Breast epithelium (tissue), 4 donors: ENCODE measurements at places on chromosomes 3 and 15. TPM values are rescaled to one million over a fixed set of nuclear protein-coding genes. Genes with fewer than 3 reads are reported as not detected.
A peak's percentile ranks its signal among the peaks of the same experiment; 100 is the strongest.

- no peaks in the 10 kb centered on the region for H3K4me1 ChIP-seq
- no peaks in the 10 kb centered on the region for H3K27me3 ChIP-seq
- no peak overlapping the region for H3K27ac ChIP-seq
- H3K4me3 ChIP-seq, result no peak overlapping the region
- DNase-seq, result no peak
- H3K36me3 ChIP-seq, result no peaks in the 10 kb centered on the region
Observed at GRCh38 chr3:152865668-152866245, 30.8 kb downstream of the P2RY1 start.

The TERC gene
- 179 TPM for total RNA-seq

- H3K4me1 ChIP-seq, result no peaks in the 10 kb centered on the region
- no peaks in the 10 kb centered on the region for H3K27me3 ChIP-seq
- no peaks in the 10 kb centered on the region for H3K36me3 ChIP-seq
- no peak overlapping the region for H3K4me3 ChIP-seq
Observed at GRCh38 chr3:139764069-139764905, 86.5 kb upstream of the NMNAT3 start.

DNA sequence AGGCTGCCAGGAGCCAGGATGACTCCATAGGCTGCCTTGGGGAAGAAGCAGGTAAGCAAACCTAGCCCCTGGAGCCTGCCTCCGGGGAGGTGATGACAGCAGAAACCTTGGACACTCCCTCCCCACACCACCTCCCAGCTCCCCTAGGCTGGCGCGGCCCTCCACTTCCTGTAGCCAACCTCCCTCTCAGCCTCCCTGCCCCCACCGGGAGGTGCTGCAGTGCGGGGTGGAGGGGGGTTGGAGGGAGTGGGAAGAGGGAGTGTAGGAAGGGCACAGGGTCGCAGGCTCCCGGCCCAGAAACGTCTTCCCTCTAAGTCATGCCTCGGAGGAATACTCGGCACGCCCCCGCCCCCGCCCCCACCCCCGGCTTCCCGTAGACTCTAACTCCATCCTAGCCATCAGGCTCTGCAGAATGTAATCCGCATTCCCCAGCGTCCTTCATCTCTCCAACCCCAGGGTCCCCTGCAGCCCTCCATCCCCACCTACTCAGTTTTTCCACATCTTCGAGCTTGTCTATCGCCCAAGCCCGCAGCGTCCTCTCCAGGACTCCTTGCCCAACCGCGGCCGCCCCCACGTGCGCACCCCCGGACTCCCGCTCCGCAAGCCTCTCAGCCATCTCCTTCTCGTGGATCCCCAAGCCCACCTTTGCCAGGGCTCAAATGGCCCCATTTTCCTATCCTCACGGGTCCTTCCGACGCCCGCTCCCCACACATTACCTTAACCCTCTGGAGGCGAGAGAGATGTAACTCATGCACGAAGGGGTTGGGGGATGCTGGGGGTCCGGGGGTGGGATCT lies 528 bp downstream of the LPCAT4 start:
- H3K36me3 ChIP-seq, result no peaks in the 10 kb centered on the region
- H3K27ac ChIP-seq, result peak overlapping the region; percentile 3
- no peaks in the 10 kb centered on the region for H3K4me1 ChIP-seq
- H3K4me3 ChIP-seq, result peak overlapping the region; percentile 83
- H3K27me3 ChIP-seq, result no peaks in the 10 kb centered on the region

DNA sequence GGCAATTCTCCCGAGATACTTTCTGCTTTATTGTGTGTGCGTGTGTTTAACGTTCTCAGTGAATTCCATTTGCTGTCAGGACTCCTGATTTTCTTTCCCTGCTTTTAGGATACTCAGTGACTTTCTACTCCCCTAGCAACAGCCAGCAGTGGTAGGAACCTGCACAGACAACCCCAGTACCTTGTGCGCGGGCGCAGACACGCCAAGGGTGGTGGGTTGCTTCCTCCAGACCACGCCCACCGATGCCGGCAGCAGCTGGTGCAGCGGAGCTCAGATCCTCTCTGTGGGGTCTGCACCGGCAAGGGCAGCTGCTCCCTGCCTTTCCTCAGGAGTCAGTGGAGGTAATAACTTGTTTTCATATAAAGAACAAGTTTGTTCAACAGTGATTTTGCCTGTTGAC lies 225.1 kb upstream of the NDN start:
- no peak overlapping the region for H3K4me3 ChIP-seq
- DNase-seq, result no peak
- no peaks in the 10 kb centered on the region for H3K36me3 ChIP-seq
- H3K4me1 ChIP-seq, result no peaks in the 10 kb centered on the region
- H3K27me3 ChIP-seq, result no peaks in the 10 kb centered on the region

The TMEM212 gene
- not detected for total RNA-seq

GRCh38 chr15:51816611-51817010 lies 12.8 kb upstream of the TMOD3 start:
- no peaks in the 10 kb centered on the region for H3K27me3 ChIP-seq
- no peak for DNase-seq
- H3K4me3 ChIP-seq, result no peak overlapping the region
- H3K36me3 ChIP-seq, result no peaks in the 10 kb centered on the region
- no peak overlapping the region for H3K27ac ChIP-seq
- no peaks in the 10 kb centered on the region for H3K4me1 ChIP-seq

The TGM4 gene
- total RNA-seq, result not detected

The NPAP1 gene
- total RNA-seq, result not detected

DNA sequence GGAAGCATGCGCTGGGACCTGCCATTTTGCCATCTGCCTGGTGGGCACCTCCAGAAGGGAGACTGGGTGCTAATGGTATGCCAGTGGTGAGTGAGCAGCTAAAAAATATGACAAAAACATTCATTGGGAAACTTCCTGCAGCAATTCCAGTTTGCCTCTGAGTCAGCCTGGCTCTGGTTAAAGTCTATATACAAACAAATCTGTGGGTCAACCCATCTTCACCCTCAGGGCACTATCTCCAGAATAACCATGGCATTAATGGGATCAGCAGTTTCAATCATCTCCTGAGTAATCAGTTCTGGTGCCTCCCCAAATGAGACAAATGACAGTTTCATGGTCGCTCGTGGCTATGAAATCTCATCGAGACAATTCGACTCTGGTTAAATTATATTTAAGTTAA lies 21.5 kb downstream of the FRMD4B start:
- DNase-seq, result no peak
- H3K36me3 ChIP-seq, result no peaks in the 10 kb centered on the region
- no peak overlapping the region for H3K4me3 ChIP-seq
- peak overlapping the region; percentile 71 for H3K27ac ChIP-seq

DNA sequence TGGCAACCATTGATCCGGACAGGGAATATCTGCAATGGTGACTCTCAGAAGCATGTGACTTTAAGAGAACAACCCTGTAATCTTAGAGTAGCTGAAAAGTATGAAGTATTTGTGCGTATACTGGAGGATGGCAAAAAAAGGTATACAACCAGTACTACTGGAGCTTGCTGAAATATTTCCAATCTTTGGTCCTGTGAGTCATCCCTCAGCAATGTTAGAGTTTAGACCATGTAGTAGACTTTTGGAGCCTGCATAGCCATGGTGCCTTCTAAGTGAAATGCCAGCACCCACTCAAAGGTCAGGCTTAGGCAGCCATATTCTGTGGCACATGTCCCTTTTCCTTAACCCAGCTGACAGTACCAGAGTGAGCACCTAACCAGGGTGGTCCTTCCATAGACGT lies 429.4 kb downstream of the NTRK3 start:
- no peaks in the 10 kb centered on the region for H3K4me1 ChIP-seq
- H3K4me3 ChIP-seq, result no peak overlapping the region
- H3K27me3 ChIP-seq, result no peaks in the 10 kb centered on the region
- H3K36me3 ChIP-seq, result no peaks in the 10 kb centered on the region
- no peak for DNase-seq

GRCh38 chr3:46478341-46478740 lies 13.6 kb upstream of the LTF start:
- H3K4me3 ChIP-seq, result no peak overlapping the region
- no peaks in the 10 kb centered on the region for H3K27me3 ChIP-seq
- no peak overlapping the region for H3K27ac ChIP-seq
- DNase-seq, result peak; percentile 28
- no peaks in the 10 kb centered on the region for H3K36me3 ChIP-seq

The SPTBN5 gene
- 2.0 TPM for total RNA-seq
